ENCODE measurements at places on chromosomes 4 and X.

DNA sequence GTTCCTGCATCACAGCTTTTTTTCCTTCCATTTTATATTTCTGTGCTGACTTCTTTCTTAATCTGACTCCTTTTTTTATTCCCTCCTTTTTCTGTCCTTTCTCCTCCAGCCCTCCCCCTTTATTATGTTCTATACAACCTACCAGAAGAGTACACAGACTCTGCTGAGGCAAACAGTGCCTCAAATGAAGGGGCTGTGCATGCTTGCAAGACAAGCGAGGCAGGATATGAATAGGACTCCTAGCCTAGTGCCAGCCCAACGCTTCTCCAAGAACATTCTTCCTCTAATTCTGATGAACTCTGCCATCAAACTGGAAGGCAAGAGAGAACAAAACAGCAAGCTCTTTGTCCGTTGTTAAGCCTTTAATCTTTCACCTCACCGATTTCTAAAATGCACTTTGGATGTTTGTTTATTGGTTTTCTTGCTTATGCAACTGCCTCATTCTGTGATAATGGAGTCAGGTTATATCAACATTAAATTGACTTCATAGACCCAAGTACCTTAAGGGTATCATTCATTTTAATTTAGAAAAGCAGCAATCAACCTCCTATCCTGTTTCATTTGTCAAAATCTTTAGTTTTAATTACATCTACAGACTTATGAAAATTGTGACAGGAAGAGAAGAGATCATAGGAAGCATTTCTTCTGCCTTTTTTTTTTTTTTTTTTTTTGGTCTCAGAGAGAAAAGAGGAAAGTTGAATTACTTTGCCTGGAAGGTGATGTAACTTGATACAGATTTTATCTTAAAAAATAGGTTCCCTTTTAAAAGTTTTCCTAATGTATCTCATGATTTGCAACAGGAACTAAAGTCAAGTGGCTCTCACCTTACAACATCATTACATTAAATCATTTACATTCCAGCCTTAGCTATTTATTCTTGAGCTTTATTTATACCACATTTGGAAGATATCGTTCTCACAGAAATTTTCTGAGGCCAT is 284.7 kb upstream of the FTHL17 start:
- DNase-seq: no peak

DNA sequence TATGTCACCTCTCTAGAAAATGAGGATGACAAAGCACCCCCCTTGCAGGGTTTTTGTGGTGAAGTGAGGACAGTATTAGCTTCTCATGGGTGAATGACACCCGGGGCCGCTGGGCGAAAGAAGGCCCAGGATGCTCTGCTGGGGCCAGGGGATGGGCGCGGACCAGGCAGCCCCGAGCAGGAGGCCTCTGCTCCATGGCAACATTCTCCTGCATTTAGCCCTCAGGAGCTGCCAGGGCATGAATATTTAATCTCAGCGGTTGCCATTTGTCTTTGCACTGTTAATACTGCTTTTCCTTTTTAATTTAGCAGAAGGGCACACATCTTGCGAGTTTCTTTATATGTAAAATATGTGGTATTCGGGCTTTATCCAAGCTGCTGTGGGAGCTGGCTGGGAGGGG is 30.3 kb upstream of the PSAPL1 start:
- DNase-seq: no peak

DNA sequence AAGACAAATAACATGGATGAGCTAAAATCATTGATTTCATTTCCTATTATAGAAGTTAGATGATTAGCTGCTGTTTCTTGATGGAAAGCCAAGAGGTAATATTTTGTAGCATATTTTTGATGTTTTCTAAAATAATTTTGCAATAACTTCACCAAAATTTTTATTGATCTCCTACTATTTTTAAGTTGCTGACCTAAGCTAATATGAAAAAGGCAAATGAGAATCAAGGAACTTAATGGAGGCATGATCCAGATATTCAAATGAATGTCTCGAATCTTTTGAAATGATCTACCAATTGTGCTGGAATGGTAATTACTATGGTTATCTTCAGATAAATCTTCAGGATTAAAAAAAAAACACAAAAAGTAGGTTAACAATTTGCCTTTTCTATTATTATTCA is 1591.4 kb upstream of the PCDH7 start:
- no peak for DNase-seq

GRCh38 chr4:2830632-2831610 is 12.7 kb upstream of the ADD1 start:
- no peak for DNase-seq

GRCh38 chr4:3458371-3458770 is 4.7 kb upstream of the DOK7 start:
- no peak for DNase-seq

GRCh38 chr4:10582059-10582686 is 102.4 kb downstream of the CLNK start:
- peak; percentile 23 for DNase-seq

DNA sequence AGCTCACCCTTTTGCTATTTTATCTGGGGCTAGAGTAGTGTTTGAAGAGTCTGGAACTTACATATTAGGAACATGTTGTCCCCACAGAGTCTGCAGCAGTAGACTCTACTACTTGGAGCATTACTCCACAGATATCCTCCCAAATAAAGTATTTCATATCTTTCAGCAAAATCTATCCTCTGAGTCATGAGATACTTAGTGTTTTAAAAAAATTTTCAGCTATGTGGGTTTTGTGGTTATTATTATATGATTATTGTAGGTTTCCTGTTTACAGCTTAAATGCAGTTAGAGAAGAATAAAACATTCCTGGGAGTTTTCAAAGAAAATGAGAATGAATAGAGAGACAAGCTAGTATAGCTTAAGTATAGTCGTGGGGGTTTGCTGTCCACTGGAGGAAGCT is 30.9 kb downstream of the PAGE2 start:
- DNase-seq: no peak

- DNase-seq: peak; percentile 30
Observed at GRCh38 chrX:150363561-150364346, 637 bp downstream of the MAMLD1 start.

DNA sequence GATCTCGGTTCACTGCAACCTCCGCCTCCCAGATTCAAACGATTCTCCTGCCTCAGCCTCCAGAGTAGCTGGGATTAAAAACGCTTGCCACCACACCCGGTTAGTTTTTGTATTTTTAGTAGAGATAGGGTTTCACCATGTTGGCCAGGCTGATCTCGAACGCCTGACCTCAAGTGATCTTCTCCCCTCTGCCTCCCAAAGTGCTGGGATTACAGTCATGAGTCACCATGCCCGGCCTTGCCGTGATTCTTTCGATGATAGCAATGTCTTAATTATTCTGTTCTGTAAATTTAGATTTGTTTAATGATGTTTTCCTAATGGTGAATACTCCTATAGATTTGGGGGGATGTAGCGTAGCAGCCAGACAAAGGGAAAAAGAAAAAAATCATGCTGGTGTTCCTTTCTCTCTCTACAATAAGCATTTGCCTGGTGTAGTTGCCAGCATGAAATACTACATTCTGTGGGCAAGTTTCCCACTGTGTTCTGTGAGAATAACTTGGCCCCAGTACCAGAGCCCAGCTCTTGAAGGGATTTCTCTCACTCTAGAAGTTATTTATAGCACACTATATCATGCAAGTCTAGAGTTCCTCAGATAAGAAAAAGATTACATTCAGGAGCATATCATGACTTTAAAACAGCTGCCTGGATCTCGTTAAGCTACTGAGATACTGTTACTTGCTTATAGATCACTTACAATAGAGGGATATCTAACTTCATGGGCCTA is 15.4 kb downstream of the NIPAL1 start:
- no peak for DNase-seq

GRCh38 chr4:154503598-154503997 is 12.0 kb upstream of the DCHS2 start:
- no peak for DNase-seq

- DNase-seq: no peak
Observed at GRCh38 chr4:168541266-168541953, 44.6 kb downstream of the PALLD start.

GRCh38 chrX:128781506-128781905 is 729.3 kb upstream of the ACTRT1 start:
- DNase-seq: peak; percentile 21

DNA sequence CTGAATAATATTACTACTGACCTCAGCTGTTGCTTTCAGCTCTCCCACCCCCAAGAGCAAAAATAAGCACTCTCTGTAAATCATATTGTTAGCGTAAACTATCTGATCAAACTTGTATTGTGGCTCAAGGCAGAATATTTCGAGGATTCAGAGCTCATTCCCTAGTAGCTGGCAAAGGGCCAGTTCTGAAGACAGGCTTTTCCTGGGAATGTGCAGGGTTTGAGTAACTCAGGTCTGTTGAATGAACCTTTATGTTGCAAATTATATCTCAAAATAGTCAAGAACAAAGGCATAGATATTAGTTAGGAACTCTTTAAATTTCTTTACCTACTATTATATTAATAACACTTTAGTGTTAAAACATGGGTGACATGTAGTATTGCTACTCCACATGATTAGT is 454.9 kb downstream of the CCSER1 start:
- peak; percentile 0 for DNase-seq

GRCh38 chr4:76485450-76485849 is 50.4 kb downstream of the SHROOM3 start:
- DNase-seq: no peak

GRCh38 chr4:108172753-108173598 is 4.2 kb upstream of the LEF1 start:
- DNase-seq: peak; percentile 46

- no peak for DNase-seq
Observed at GRCh38 chr4:119597377-119597776, 31.2 kb downstream of the PDE5A start.

GRCh38 chrX:37083880-37084279 is 75.7 kb downstream of the FAM47C start:
- no peak for DNase-seq

GRCh38 chr4:88868510-88868909 is 170.9 kb upstream of the NAP1L5 start:
- no peak for DNase-seq

DNA sequence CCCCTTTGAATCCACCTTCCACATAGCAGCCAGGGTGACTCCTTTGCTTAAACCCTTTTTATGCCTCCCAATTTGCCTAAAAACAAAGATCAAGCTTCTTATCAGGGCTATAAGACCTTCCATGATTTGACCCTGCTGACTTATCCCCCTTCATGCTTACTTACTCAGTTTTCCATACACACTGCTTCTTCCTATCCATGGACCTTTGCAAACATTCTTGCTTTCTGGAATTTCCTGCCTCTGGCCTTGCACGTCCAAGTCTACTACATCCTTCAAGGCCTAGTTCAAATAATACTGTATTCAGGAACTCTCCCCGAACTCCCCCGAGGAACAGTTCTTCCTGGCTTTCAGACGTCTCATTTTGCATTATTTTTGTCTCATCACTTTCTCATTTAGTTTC is 31.8 kb downstream of the RAP2C start:
- DNase-seq: no peak

GRCh38 chr4:142202404-142203332 is 566.3 kb downstream of the IL15 start:
- no peak for DNase-seq

DNA sequence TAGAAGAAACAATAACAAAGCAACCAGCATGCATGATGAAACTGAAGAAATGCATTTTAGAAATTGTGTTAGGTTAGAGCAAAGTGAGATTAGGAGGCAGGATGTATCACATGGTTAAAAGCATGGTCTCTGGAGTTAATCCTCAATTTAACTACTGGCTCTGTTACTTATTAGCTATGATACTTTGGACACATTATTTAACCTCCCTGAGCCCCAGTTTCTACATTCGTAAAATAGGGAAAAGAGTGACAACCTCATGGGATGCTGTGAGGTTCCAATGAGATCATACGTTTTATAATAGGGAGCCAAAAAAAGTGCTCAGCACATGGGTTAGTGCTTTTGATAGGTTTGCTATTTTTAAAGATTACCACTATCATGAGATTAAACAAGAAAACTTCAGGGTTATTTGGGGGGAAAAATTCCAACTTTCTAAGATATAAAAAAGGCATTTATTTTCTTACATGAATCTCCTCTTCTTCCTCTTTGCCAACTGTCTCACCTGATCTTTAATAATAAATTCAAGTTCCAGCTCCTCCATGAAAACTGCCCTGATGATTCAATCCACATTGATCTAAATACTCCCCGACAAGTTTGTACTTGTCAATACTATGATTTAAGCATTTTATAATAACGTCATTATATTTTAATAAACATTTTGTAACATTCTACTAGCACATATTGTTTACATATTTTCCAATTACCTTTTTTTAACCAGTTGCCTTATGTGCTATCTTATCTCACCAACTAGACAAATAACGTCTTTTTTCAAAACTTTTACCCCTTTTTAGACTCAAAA is 4.6 kb downstream of the SEC31A start:
- DNase-seq: no peak
